Activated naive CD4-positive, alpha-beta T cell treated with Interleukin-2 at 50 U/mL for 16 hours (primary cell): ENCODE measurements at places on chromosomes 16 and 17.
A peak's percentile ranks its signal among the peaks of the same experiment; 100 is the strongest.

- no peak for DNase-seq
Measured at GRCh38 chr17:5557990-5558389, 26.3 kb downstream of the NLRP1 start.

DNA sequence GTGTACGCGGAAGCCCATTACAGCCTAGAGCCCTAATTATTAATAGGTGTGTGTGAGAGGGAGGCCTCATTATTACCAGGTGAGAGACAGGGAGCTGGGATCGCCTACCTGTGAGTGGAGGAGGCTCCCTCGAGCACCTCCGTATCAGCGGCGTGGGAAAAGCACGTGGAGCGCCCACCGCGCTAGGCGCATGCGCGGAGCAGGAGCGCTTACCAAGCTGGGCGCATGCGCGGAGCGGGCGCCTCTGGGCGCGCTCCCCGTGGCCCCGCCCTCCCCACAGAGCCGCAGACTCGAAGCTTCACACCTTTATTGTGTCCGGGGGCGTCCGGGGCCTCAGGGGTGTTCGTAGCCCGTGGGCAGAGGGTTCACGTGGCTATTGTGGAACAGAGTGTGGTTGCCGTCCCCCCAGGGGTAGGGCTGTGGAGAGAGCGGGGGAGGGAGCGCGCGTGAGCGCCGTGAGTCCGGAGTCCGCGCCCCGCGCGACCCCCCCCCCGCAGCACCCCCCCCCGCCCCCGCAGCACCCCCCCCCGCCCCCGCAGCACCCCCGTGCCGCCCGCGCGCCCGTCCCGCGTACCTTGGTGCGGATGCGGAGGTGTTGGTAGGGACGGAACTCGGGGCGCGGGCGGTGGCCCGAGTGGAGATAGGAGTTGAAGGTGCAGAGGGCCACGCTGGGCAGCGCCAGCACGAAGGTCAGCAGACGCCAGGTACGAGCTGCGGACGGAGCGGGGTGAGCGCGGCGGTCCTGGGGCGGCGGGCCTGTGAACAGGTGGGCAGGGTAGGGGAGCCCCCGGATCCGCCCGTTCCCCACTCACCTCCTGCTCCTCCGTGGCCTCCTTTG is 500 bp downstream of the COX6A2 start:
- DNase-seq = peak; percentile 60

- DNase-seq = no peak
Measured at GRCh38 chr17:6502871-6503509, 53.4 kb downstream of the PITPNM3 start.

- DNase-seq = no peak
Measured at GRCh38 chr16:2233872-2234812, 2.1 kb upstream of the DNASE1L2 start.

GRCh38 chr17:16288860-16289571 is 64.3 kb downstream of the CENPV start:
- DNase-seq = no peak
